ENCODE measurements at places on chromosomes 7 and 10.

DNA sequence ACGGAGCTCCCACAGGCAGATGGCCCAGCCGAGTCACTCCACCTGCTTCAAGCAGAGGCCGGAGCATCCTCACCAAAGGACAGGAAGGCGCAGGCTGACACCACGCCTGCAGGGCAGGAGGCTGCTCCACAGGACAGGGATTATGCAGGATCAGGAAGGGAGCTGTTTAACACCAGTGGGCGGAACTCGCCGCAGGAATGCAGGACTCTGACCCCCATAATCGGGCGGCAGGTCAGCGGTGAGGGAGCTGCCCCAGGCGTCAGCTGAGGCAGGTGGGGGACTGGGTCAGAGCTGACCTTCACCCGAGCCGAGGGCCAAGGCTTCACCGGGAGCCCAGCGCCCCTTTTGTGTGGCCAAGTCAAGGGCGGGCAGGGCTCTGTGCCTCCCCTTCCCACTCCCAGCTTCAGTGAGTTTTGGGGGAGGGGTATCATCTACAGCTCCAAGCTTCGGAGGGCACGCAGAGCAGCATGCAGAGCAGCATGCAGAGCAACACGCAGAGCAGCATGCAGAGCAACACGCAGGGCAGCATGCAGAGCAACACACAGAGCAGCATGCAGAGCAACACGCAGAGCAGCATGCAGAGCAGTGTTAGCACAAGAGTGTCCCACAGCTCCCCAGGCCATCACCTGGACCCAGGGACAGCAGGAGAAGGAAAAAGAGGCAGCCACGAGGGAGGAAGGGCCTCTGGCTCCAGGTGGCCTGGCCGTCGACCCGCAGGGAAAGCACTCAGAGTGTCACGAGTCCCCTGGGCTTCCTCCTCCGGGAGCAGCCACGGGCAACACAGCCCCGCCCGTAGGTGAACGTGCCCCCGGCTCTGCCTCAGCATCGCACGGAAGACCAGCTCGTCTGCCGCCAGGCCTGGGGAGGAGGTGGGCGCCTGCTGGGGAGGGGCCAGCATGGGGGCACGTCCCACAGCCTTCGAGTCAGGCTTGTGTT lies 151.7 kb upstream of the PPP2R2D start:
- DNase-seq, result no peak

DNA sequence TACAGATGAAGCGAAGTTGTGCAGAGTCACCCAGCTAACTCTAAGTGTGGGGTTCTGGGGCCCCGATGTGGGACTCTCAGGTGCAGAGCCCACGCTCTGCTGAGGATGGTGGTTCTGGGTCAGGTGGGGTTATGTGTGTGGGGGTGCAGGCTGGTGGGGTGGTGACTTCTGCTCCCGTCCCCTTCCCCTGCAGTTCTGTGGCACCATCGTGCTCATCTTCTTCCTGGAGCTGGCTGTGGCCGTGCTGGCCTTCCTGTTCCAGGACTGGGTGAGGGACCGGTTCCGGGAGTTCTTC lies 28.6 kb upstream of the SH2D4B start:
- no peak for DNase-seq

GRCh38 chr10:59098387-59098786 lies 78.1 kb upstream of the PHYHIPL start:
- DNase-seq, result no peak

- DNase-seq, result no peak
These were observed 12.2 kb upstream of the PPIF start for GRCh38 chr10:79335094-79335469.

- DNase-seq, result no peak
These were observed 217.1 kb downstream of the GALNT17 start for GRCh38 chr7:71348821-71349681.

GRCh38 chr7:42624471-42624870 lies 287.4 kb downstream of the C7orf25 start:
- no peak for DNase-seq

GRCh38 chr7:146074195-146074765 lies 42.3 kb upstream of the CNTNAP2 start:
- no peak for DNase-seq

GRCh38 chr7:77935652-77936348 lies 137.2 kb downstream of the PHTF2 start:
- no peak for DNase-seq

GRCh38 chr10:77899080-77899477 lies 27.5 kb downstream of the DLG5 start:
- no peak for DNase-seq

DNA sequence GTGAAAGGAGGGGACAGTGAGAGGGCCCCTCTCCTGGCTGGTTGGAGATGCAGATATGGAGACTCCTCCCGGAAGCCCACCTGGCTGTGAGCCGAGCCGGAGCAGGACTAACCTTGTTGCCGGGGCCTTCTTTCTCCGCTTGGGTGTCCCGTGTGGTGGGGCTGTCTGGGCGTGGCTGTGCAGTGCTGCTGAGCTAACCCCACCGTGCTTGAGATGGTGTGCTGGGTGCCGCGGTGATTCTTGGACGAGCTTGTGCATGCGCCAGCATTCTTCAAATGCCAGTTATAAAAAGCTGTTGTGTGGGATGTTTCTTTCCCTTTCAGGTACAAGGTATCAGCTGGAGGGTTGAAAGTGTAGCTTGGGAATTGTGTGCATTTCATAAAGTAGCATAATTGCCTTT lies 48.8 kb downstream of the DAGLB start:
- no peak for DNase-seq

DNA sequence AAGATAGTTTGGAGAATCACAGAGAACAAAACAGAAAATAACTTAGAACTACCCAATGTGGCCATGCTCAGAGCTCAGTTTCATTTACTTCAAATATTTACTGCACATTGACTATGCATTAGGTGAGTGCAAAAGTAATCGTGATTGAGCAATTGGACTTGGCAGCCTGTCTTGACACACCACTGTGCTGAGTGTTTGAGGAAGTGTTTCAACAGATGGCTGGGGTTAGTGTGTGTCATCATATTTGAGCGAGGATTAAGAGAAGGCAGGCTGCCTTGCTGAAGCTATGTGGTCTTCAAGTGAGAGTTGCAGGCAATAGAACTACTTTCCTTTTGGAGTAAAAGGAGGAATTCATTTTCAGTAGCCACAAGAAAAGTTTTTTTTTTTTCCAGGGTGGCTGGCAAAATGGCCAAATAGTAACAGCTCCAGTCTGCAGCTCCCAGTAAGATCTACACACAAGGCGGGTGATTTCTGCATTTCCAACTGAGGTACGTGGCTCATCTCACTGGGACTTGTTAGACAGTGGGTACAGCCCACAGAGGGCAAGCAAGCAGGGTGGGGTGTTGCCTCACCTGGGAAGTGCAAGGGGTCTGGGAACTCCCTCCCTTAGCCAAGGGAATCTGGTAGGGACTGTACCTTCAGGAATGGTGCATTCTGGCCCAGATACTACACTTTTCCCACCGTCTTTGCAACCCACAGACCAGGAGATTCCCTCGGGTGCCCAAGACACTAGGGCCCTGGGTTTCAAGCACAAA lies 37.6 kb downstream of the AKR1C4 start:
- DNase-seq, result no peak

DNA sequence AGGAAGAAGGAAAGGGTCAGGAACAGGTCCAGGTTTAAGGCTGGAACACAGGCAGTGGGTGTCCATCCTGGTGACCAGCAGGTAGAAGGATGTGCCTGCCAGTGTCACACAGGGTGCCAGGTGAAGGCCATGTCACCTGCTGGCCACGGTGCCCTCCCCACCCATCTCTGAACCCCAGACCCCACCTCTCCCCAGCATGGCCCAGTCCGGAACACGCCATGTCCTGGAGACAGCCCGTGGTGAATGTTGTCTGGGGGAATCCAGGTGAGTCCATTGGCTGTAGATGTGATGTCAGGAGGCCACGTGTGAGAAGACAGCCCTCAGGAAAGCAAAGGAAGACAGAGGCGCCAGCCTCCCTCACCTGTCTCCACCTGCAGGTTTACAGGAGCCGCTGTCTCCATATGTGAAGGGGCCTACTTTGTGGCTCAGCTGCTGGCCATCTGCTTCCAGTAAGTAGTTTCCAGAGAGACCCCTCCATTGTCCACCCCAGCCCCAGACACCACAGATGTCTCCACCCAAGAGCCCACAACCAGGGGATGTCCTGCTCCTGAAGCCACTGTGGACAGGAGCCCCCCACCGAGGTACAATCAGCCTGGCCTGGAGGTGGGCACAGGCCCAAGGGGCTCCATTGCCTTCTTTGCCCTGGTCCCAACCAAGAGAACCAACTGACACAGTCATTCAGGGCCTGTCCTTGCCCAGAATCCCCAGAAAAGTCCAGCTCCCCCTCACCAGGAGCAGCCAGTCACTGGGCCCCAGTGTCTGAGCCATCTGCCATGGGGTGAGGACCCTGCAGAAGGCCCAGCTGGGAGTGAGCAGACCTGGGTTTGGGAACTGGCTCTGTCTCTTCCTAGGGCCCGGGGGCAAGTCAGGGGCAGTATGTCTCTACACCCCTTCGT lies 20.7 kb downstream of the TMEM72 start:
- DNase-seq, result no peak

GRCh38 chr10:33709008-33709753 lies 374.7 kb upstream of the NRP1 start:
- DNase-seq, result no peak

- DNase-seq, result peak; percentile 38
These were observed at the start of gene TMEM229A for GRCh38 chr7:124032369-124033094. TMEM229A (minus strand) TSS chr7:124033067; CDS start chr7:124033003, 64 bp downstream.

DNA sequence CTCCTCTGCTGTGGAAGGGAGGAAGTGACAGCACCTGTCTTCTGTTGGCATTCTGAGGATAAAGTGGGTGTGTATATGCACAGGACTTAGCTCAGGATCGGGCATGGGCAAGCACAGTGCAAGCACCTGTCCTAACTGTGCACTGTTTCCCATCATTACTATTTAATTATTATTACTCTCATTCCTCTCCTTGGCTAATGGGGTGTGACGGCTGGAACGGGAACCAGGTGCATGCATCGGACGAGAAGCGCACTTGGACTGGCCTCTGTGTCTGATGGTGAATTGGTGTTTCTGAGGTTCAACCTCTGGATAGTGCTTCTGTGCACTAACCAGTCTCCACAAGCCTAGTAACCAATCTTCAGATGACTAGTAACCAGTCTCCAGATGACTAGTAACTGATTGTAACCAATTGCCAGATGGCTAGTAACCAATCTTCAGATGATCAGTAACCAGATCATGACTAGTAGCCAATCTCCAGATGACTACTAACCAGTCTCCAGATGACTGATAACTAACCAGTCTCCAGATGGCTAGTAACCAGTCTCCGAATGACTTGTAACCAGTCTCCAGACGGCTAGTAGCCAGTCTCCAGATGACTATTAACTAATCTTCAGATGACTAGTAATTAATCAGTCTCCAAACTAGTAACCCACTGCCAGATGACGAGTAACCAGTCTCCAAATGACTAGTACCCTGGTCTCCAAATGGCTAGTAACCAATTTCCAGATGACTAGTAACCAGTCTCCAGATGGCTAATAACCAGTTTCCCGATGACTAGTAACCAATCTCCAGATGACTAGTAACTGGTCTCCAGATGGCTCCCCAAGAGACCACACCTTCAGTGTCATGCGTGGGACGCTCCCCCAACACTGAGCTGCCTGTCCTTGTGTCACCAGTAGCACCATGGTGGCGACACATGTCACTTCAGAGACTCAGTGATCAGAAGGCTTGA lies 85.8 kb downstream of the PAXIP1 start:
- DNase-seq, result no peak

DNA sequence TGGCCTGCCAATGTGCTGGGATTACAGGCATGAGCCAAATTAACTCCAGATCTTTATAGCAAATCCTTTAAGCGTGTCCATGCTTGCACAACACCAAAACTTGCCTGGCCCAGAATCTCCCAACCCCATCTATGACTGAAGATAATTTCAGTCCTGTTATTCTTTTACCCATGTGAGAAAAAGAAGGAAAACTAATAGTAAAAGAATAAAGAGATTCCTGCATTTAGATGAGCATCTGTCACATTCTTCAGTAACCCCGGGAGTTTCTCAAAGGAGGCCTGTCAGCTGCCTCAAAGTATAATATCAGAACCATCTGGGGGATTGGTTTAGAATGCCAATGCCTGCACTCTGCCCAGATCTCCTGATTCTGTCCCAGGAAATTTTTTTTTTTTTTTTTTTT lies 158.1 kb upstream of the KMT2E start:
- DNase-seq, result no peak

GRCh38 chr7:81150951-81151361 lies 232.1 kb upstream of the SEMA3C start:
- DNase-seq, result no peak

- no peak for DNase-seq
These were observed 8.9 kb downstream of the ZMIZ1 start for GRCh38 chr10:79077488-79078173.

- DNase-seq, result no peak
These were observed 70.3 kb upstream of the NANOS1 start for GRCh38 chr10:118958984-118959925.

DNA sequence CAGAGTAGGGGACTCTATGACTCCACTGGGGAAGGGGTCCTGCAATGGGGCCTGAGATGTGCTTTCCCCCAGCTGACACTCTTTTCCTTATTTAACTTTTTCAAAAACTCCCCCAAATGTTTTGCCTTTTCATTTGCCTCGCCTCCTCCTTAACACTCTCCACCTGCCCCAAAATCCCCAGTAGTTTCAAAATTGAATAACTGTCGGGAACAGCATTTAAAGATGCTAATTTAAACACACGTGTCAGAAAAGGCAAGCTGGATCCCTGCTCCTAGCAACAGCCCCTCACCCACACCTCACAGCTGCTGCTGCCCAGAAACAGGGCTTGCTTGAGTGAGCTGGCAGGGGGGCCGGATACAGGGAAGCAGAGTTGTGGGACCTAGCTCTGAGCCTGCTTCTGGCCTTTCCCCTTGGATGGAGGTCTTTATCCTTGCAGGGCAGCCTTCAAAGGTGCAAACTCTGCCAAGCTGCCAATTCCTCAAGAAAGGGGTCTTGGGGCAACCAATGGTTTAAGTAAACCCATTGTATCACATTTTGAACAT lies 115.3 kb downstream of the KCNMA1 start:
- no peak for DNase-seq

- DNase-seq, result no peak
These were observed 50.0 kb upstream of the BET1 start for GRCh38 chr7:94054130-94054529.

GRCh38 chr7:82841828-82842227 lies 320.9 kb downstream of the PCLO start:
- peak; percentile 8 for DNase-seq

- DNase-seq, result no peak
These were observed 41.2 kb downstream of the PARD3 start for GRCh38 chr10:34773636-34774630.

DNA sequence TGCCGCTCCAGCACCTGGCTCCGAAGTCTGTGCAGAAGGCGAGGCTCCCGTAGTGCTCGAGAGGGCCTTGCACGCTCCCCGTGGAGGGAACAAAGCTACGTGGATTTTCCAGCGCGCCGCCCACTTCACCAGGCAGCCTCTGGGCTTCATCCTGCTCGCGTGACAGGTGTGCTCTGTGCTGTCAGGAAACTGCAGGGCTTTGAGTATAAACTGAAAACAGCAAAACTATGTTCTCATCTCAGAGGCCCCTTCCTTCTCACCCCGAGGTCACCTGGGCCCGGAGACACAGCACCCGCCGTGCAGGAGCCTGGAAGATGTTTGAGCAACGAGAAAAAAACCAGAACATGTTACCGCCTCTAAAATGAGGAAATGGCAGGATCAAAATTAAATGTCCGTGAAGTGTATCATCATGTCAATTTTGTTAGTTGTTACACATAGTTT lies 17.6 kb upstream of the GPR146 start:
- no peak for DNase-seq

- no peak for DNase-seq
These were observed 26.4 kb upstream of the SRGN start for GRCh38 chr10:69061305-69062161.

- no peak for DNase-seq
These were observed 839.0 kb downstream of the LRMDA start for GRCh38 chr10:76270464-76270863.

- DNase-seq, result no peak
These were observed 514 bp downstream of the RNF216 start for GRCh38 chr7:5780801-5781496.

Data from HAP-1 (cell line).